ENCODE measurements at places on chromosomes 1 and 21.

- peak; percentile 15 for DNase-seq
Measured at GRCh38 chr1:217907504-217907903, 276.4 kb downstream of the SPATA17 start.

- no peak for DNase-seq
Measured at GRCh38 chr1:100428160-100428559, 75.9 kb downstream of the CDC14A start.

DNA sequence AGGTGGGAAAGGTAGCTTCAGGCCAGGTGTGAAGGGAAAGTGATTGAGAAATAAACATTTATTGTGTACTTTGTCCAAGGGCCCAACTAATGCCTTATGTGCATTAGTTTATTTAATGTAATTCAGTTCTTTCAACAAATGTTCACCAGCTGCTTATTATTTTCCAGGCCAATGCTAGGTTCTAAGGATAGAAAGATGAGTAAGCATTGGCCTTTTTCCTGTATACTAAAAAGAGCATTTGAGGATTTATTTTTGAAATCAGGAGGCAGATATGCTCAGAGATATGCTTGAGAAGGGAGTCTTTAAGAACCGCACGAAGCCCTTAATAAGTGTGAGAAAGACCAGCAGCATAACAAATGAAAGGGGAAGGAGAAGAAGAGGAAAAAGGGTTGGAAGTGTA is 32.0 kb downstream of the CLCA1 start:
- no peak for DNase-seq

DNA sequence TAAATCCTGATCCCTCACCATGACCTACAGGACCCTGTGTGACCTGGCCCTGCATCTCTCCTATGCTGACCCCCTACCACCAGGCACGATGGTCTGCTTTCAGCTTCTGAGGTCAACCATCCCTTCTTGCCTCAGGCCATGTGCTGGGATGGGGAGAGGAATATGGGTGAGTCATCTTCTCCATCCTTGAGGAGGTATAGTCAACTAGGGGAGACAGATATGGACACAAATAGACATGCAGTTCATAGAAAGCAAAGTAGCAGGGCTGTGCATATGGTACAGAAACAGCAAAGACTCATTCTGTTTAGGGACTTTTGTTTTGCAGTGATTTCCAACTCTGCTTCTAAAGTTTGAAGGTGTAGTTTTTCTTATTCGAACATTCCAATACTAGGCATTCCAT is 250.8 kb upstream of the FGGY start:
- DNase-seq: no peak

- DNase-seq: peak; percentile 77
Measured at GRCh38 chr1:89022167-89022959, at the start of gene GBP3. GBP3 (minus strand) TSS chr1:89022866; CDS start chr1:89020721, 2,145 bp downstream.

- DNase-seq: no peak
Measured at GRCh38 chr1:46204406-46204742, 1.2 kb downstream of the LURAP1 start.

GRCh38 chr1:41853907-41854306 is 64.8 kb downstream of the HIVEP3 start:
- no peak for DNase-seq

GRCh38 chr1:231776757-231777062 is 150.1 kb downstream of the DISC1 start:
- DNase-seq: no peak

DNA sequence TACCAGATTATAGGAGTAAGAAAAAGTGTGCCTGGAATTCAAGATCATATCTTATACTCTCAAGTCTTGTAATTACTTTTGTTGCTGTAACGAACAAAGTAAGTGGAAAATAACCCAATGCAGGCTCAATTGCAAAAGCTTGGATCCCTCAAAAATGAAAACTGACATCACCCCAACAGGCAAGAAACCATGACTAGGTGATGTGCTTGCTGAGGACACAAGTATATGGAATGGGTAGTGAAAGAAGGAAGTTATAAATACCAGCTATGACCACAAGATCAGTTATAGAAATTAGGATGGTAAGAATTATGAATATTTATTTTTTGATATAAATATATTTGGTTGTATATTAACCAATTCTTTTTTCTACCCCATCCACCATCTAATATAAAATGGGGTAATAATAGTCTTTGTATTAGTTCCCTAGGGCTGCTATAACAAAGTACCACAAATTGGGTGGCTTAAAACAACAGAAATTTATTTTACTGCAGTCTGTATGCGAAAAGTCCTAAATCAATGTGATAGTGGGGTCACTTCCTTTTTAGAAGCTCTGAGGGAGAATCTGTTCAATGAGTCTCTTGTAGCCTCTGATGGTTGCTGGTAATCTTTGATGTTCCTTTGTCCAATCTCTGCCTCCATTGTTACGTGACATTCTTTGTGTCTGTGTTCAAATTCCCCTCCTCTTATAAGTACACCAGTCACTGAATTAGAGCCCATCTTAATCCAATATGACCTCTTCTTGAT is 45.0 kb downstream of the DUSP10 start:
- no peak for DNase-seq

- no peak for DNase-seq
Measured at GRCh38 chr1:232457595-232457994, 172.3 kb downstream of the SIPA1L2 start.

DNA sequence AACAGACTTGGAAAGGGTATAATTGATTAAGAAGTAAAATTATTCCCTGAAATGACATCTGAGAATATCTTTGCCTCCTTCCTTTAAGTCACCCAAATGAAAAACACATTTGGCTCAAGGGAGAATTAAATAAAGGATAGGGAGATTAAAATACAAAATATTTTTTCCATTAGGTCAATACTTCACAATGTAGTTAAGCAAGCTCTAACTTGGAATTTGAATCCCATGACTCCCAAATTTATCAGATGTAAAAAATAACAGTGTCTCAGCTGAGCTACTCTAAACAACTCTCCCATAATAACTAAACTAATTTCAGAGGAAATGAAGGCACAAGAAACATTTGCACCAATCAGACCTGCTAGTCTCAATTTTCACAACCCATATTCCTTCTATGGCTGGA is 6.5 kb upstream of the NMNAT2 start:
- DNase-seq: no peak

DNA sequence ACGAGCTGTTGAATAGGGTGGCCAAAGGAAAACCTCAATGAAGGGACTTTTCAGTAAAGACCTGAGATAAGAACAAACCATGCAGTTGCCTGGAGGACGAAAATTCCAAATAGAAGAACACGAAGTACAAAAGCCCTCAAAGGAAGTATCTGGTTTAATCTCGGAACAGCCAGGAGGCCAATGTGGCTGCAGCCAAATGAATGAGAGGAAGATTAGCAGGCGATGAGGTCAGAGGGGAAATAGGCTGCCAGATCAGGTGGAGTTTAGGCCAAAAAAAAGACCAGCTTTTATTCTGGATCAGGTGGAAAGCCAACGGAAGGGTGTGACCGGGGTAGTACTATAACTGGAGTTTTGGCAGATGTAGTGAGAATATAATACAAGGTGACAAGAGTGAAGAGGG is 43.7 kb downstream of the SRSF11 start:
- DNase-seq: no peak

GRCh38 chr1:240515505-240515904 is 96.5 kb downstream of the GREM2 start:
- peak; percentile 23 for DNase-seq

GRCh38 chr21:43370888-43371570 is 55.9 kb downstream of the SIK1 start:
- DNase-seq: no peak

DNA sequence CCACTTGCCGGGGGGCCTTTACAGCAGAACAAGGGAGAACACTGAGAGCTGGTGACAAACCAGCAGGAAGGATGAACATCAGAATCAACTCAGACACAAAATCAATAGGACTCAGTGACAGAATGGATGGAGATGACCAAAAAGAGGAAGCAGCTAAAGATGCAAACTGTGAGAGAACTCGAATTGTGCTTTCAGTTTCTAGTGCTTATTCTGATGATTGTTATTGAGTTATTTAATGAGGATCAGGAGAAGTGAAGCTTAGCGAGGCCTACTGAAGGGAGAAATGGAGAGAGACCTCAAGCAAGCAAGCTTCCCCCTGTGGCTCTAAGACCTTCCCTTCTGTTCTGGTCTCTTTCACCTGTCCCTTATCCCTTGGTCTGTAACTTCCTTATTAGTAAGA is 30.3 kb upstream of the TMEM125 start:
- DNase-seq: no peak

DNA sequence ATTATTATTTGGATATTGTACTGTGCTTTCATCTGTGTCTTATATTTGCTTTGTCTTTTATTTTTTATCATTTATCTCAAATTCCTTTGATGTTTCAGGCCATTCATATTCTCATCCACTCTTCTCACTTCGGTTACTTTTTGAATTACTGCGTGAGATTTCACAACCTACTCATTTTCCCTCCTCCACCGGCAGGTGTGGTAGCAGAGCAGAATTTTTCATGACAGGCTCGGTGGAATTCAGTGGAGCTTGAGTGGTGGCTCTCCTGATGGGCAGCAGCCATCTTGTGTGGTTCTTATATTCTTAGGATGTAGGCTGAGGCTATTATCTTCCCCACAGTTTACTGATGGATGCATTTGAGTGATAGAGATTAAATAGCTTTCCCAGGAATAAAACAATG is 92.3 kb upstream of the IVNS1ABP start:
- no peak for DNase-seq

DNA sequence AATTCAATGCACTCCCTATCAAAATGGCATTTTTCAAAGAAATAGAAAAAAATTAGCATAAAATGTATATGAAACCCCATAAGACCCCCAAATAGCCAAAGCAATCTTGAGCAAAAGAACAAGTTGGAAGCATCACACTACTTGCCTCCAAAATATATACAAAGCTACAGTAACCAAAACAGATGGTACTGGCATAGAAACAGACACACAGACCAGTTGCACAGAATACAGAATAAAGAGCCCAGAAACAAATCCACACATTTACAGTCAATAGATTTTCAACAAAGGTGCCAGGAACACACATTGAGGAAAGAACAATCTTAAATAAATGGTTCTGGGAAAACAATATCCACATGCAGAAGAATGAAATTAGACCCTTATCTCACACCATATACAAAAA is 350.8 kb downstream of the DSCAM start:
- DNase-seq: no peak

- DNase-seq: peak; percentile 96
Measured at GRCh38 chr1:8712413-8713231, 104.8 kb downstream of the RERE start.

Data from fibroblast of pulmonary artery (primary cell).